Fibroblast of skin of abdomen (primary cell): ENCODE measurements at places on chromosomes 16 and 17.

- peak; percentile 85 for DNase-seq
Measured at GRCh38 chr17:44547625-44548267, 9.5 kb upstream of the FZD2 start.

GRCh38 chr17:38558728-38559050, 47.1 kb downstream of the SRCIN1 start:
- DNase-seq, result no peak

DNA sequence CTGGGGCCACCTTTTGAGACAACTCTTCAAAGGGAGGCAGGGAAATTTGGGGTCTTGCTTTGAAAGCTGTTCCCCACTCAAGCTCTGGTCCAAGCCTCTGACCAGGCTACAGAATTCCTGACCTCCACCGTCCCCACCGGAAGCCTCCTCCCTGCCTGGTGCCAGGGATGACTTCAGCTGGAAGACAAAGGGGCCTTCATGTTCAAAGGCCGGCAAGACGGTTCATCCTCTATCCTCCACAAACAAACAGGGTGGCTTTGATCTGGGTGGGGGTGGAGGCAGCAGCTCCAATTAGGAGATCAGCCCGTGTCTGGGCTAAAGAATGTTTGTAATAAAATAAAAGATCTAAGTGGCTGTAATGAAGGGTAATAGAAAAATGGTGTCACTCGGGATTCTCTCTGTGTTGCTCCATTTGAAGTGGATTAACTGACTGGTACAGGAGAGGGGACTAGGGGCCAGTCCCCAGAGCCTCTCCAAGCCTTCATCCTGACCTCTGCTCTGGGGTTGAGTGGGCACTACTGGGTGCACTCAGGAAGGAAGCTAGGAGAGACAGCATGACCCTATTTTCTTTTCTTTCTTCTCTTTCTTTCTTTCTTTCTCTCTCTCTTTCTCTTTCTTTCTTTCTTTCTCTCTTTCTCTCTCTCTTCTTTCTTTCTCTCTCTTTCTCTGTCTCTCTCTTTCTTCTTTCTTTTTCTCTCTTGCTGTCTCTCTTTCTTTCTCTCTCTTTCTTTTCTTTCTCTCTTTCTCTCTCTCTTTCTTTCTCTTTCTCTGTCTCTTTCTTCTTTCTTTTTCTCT, 27.5 kb upstream of the NKD1 start:
- DNase-seq, result no peak

DNA sequence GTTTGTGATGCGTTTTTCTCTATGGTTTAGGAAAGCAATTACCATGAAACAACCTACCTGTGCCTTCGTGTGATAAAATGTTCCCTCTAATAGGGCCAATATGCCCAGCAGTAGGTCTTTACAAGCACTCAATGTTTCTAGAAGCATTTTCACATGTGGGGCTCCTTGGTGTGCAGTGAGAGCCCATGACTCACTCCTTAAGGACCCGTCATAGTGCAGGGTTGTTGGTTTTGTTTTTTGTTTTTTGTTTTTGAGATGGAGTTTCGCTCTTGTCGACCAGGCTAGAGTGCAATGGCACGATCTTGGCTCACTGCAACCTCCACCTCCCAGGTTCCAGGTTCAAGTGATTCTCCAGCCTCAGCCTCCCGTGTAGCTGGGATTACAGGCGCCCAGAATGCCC, 31.1 kb upstream of the ZFP90 start:
- DNase-seq, result no peak

DNA sequence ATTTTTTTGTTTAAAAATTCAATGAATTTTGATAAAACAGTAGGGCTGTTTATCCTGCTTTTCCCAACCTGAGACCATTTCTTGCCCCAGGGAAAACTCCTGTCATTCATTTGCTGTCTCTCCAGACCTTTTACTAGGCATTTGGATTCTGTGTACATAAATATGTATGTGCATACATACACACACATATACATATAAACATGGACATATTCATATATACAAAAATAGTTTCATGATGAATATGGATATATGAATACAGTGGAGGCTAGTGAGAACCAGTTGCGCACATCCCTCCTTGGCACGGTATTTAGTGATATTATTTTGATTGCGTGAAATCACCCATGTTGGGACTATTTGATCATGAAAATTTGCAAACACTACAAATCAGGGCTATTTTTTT, 269.9 kb downstream of the BCAS3 start:
- no peak for DNase-seq

DNA sequence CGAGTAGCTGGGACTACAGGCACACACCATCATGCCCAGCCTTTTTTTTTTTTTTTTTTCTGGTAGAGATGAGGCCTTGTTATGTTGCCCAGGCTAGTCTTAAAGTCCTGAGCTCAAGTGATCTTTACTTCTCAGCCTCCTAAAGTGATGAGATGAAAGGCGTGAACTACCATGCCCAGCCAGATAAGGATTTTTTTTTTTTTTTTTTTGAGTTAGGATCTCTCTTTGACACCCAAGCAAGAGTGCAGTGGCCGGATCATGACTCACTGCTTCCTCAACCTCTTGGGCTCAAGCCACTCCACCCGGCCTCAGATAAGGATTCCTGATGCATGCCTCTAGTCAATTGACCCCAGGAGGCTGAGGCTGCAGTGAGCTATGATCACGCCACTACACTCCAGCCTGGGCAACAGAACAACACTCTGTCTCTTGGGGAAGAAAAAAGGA, 11.2 kb upstream of the PLEKHG4 start:
- DNase-seq, result peak; percentile 82

- no peak for DNase-seq
Measured at GRCh38 chr17:72430611-72431432, 310.0 kb downstream of the SOX9 start.

DNA sequence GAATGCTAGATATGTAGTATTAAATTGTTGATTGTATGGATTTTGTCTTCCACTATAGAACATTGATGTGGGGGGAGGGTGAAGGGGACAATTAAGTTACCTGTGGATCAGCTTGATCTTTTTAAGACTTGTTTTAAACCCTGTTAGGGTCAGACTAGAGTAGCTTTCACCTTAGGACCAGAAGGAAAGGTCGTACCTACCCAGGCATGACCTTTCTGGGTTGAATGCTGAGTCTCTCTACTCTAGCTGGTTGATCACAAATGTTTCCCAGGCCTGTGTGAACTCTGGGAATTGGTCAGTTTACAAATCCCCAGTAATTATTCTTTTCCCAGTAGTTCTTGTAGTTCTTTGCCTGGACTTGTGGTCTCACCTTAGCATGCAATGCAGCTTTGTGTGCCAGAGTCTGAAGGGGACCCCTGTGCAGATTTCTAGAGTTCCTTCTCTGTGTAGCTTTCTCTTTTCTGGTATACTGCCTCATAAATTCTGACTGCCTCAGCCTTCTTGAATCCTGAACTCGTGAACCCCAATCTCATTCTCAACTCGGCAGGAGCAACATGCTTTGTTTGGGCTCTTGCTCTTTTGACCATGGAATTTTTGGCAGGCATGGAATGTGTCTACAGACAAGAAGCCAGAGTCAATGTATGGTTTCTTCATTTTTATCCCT, 54.1 kb downstream of the VMP1 start:
- peak; percentile 99 for DNase-seq

- no peak for DNase-seq
Measured at GRCh38 chr17:82965371-82965770, 114.0 kb upstream of the METRNL start.

DNA sequence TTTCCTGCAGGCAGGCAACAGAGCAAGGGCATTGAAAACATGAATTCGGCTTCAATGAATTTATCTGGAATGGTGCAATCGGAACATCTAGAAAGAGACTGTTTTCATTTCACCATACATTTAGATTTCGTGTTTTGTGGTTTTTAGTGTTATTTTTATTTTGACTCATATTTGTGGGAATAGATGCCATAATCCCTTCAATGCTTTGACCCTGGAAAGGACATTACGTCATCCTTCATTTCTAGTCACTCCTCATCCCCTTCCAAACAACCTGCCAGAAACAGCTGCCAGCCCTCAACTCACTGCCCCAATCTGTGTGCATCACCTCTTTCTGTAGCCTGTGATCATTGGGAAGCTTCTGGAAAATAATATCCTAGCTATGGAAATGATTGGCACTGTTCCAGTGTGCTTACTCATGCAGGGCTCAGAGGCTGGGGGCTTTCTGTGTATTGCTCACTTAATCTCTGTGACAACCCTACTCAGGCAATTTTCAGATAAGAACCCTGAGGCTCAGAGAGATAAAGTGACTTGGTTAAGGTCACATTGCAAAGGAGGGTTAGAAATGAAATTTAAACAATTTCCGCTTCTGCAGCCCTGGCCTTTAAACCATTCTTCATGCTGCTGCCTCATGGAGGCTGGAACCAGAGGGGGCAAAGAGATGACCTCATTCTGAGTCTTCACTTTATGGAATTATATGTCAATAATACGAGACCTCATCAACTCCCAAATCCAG, 9.5 kb upstream of the KSR1 start:
- peak; percentile 84 for DNase-seq

DNA sequence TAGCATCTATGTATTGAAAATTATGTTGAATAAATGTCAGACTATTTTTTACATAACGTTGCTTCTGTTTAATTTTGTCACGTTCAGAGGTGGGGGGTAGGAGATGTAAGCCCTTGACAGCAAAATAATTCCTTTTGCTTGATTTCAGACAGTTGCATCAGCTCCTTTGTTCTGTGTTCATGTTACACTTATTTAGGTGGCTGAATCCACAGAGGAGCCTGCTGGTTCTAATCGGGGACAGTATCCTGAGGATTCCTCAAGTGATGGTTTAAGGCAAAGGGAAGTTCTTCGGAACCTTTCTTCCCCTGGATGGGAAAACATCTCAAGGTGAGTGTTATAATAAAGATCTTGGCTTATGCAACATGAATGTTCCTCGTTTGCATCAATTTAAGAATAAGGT, 4.5 kb downstream of the HERPUD1 start:
- DNase-seq, result peak; percentile 81

DNA sequence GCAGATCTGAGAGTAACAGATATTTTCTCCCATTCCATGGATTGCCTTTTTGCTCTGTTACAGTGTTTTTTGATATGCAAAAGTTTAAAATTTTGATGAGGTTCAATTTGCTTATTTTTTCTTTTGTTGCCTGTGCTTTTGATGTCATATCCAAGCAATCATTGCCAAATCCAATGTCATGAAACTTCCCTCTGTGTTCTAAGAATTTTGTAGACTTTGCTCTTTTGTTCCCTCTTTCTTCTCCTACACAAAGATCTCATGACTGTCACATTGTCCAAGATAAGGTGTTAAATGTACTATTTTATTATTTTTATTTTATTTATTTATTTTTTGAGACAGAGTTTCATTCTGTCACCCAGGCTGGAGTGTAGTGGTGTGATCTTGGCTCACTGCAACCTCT, 18.9 kb upstream of the KCNH6 start:
- DNase-seq, result no peak

DNA sequence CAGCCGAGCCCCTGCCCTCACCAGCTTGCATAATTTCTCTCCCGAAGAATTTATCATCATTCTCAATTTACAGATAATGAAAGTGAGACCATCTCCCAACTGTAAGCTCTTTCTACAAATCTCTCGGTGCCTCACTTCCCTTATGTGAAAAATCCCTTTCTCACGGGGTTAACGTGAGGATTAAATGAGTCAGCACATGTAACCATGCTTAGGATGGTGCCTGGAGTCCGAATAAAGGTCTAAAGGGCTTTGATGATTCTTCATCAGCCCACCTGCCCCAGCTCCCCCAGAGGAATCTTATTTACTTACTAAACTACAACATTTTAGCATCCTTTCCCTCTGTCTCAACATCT, 24.8 kb upstream of the PIK3R6 start:
- DNase-seq, result no peak

DNA sequence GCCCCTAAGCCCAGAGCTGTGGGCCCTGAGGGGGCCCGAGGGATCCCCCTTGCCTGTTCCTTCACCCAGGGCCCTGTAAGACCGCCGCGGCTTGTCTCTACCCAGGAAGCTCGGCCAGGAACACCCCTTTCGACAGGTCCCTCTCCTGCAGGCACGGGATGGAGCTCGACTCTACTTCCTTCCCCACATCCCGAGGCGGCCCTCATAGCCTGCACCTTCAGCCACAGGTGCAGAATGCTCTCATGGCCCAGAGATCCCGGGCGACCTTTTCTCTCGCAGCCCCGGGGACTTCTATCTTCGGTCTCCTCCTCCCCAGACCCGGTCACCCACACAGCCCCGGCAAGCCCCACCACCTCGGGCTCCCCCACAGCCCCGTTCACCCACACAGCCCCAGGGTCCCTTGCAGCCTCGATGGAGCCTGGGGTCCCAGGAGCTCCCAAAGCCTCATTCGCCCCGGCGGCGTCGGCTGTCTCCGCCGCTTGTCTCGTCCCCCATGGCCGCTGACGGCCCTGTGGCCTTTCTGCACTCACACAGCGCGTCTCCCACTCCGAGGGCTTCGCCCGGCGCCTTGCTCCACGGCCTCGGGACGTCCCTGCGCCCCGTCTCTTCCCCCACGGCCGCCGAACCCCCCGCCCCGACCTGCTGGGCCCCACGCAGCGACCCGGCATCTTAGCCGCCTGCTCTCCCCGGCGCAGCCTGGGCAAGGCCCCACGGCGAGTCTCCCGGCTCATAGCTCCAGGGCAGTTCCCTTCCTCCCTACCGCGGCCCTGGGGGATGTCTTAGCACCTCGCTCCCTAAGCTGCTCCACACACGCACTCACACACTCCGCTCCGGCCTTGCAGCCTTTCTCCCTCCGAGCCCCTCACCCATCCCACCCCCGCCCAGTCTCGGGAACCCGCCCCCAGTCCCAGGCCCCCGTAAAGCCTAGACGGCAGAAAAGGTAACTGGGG, 650 bp downstream of the KIAA0753 start:
- peak; percentile 47 for DNase-seq

- DNase-seq, result no peak
Measured at GRCh38 chr16:52265446-52265861, 281.5 kb downstream of the TOX3 start.

DNA sequence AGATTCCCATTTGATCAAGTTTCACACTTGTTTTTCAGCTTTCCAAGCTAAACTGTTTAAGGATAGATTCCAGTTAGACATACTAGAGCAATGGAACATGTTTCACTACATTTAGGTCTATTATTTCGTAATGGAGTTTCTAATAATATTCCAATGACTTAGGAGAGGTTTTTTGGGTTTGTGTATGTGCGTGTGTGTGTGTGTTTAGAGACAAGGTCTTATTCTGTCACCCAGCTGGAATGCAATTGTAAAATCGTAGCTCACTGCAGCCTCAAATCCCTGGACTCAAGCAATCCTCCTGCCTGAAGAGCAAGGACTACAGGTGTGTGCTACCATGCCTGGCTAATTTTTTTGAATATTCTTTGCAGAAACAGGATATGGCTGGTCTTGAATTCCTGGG, 426.3 kb downstream of the ZFHX3 start:
- DNase-seq, result peak; percentile 12

DNA sequence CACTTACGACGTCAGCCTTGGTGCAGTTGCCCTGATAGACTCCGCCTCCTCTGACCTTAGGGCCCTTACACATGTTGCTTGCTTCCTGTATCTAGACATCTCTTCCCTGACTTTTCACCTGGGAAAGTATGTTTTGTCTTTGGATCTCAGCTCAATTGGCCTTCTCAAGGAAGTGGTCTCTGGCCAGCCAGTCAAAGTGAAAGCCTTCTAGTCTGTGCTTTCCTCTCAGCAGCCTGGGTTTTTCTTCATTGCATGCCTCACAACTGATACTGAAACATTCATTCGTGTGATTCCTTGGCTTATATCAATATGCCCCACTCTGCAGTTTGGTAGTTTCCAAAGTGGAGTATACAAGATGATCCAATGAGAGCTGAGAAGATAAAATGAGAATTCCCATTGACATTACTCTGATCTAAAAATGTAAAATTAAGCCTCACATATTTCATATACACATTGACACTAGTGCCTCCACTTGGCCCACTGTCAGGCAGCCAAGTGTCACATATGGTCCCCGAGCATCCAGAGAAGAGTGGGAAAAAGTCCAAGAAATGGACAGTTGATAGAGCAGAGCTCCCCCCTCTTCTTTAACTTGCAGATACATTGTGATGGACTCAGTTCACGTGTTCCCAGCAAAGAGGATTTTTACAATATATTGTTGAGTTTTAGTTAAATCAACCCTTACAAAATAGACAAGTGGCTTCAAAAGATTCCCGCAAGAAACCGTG, 371.2 kb upstream of the ASIC2 start:
- no peak for DNase-seq
